ENCODE measurements at places on chromosomes 4 and X. TPM values are rescaled to one million over a fixed set of nuclear protein-coding genes. Genes with fewer than 3 reads are reported as not detected.

- no peak for DNase-seq
Observed at GRCh38 chr4:164617911-164618310, 136.0 kb upstream of the SMIM31 start.

PCDH19 gene
- not detected for total RNA-seq

STATH gene
- total RNA-seq, result not detected

- DNase-seq, result no peak
Observed at GRCh38 chr4:81648576-81649275, 177.0 kb upstream of the RASGEF1B start.

ENAM gene
- under 0.01 TPM for total RNA-seq

COL4A6 gene
- total RNA-seq, result 0.28 TPM

GLRA3 gene
- not detected for total RNA-seq

DNA sequence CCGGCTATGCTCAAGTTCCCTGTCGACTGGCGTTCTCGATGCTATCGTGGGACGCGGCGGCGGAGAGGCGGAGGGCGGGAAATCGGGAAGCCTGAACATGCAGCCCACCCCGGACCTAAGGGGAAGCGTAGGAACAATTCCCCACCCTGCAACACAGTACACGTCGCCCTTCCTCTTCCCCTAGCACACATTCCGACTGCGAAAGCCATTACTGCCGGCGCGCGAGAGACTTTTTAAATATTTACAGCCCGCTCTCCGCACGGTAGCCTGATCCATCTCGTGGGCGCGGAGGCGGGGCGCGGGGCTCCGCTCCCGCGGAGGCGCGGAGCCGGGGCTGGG is 48.1 kb upstream of the BCOR start:
- no peak for DNase-seq

- no peak for DNase-seq
Observed at GRCh38 chr4:84159762-84160161, 339.3 kb downstream of the NKX6-1 start.

- no peak for DNase-seq
Observed at GRCh38 chrX:35351795-35352483, 409.3 kb downstream of the FAM47B start.

DNA sequence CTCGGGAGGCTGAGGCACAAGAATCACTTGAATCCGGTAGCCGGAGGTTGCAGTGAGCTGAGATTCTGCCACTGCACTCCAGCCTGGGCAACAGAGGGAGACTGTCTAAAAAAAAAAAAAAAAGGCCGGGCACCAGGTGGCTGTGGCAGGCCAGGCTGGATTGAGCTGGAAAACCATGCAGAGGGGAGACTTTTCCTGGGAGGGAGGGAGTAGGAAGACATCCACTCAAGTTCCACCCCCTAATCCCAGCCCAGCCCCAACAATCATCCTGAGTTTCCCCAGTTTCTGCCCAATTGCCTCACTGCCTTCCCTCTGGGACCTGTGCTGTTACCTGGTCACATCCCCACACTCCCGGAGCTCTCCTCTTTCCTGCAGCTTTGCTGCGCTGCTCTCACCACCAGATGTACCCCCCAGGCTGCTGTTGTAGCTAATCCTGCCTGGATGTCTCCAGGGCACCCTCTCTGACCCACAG is 9.0 kb upstream of the TSPYL2 start:
- DNase-seq, result no peak

GRCh38 chr4:164307262-164307661 is 446.7 kb upstream of the SMIM31 start:
- no peak for DNase-seq

DNA sequence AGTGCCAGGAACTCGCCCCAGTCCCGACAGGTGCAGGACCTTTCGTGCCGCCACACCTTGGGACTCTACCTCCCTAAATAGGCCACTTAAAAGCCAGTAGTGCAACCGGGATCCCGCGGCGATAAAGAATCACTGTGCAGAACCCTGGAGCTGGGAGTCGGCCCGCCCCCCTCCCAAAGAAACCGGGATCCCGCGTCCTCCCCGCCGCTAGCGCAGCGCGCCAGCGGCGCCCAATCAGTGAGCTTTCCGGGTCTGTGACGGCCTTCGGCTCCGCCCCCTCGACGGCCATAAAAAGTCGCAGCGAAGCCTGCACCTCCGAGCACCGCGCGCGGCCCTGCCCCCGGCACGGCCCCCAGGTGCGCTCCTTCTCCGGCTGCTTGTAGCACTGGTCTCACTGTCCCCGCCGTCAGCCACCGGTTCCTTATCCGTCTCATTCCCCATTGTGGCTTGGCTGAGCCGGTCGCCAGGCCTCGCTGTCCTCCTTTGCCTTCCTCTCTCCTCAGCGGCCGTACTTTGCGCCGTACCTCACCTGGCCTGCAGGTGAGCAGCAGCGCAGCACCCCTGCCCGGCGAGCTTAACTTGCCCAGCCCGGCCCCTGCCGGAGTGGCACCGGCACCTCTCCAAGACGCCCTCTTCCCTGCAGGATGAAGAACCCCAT is at the start of gene LRAT:
Gene LRAT, plus strand, starts transcription at position 318 of the 658 bp plus-strand sequence. Its CDS starts 327 bp downstream, at position 645.
- no peak for DNase-seq

GRCh38 chr4:1711571-1712215 is 426 bp downstream of the SLBP start:
- peak; percentile 55 for DNase-seq

DNA sequence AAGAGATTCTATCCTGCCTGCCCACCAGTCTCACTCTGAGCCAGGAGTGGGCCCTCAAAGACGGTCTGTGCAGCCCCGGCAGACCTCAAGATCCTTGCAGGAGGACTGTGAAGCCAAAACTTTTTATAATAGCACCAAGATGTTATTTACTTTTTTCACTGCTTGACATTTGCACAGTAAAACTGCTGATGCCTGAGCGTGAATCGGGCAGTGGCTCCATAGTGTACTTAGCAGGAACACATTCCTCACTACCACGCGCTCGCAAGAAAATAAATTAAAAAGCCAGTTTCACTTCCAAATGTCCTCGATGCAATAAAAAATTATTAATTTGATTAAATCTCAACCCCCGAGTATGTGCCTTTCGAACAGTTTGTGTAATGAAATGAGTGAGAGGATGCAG is 22.5 kb downstream of the GPM6B start:
- DNase-seq, result no peak

- no peak for DNase-seq
Observed at GRCh38 chr4:18798123-18798522, 776.6 kb upstream of the LCORL start.

Measured in IMR-90 (cell line).